ENCODE measurements at places on chromosomes 4 and X.

- DNase-seq = no peak
Observed at GRCh38 chr4:80213117-80213815, 16.0 kb downstream of the PRDM8 start.

GRCh38 chr4:3484057-3484973 lies 21.2 kb downstream of the DOK7 start:
- DNase-seq = no peak

DNA sequence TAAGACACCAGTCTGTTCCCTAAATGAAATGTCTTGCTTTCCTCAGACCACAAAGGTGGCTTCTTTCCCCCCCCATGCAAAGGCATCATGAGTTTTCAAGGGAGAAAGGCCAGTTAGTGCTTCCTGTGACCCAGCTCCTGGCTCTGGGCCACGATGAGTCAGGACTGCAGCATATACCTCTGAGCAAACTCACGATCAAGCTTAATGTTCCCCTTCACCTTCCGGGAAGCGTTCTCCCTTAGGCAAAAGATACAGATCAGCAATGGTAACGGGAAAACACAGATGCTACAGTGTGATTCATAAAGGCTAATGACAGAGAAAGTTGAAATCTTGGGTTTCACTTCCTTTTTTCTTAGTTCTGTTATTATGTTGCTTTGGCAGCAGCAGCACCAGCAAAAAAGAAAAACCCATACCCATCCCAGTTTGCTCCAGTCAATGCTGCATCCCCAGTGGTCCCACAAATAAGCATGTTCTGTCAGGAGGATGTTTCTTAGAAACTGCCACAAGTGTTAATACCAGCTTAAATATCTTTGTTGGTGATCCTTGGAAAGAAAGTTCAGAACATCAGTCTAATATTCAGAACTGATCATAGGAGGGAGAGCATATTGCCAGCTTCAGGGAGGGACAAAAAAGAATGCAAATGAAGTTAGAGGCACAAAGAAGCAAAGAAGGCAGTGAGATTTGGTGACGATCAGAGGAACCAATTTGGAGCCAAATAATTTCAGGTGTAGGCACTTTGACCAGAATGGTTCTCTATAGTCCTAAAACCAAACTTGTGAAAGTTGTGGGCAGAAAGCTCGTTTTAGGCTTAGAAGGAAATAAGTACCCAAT lies 41.2 kb downstream of the LONRF3 start:
- DNase-seq = peak; percentile 19

GRCh38 chr4:84644087-84644486 lies 61.2 kb downstream of the CDS1 start:
- DNase-seq = no peak

- no peak for DNase-seq
Observed at GRCh38 chr4:65789341-65789740, 119.1 kb upstream of the EPHA5 start.

DNA sequence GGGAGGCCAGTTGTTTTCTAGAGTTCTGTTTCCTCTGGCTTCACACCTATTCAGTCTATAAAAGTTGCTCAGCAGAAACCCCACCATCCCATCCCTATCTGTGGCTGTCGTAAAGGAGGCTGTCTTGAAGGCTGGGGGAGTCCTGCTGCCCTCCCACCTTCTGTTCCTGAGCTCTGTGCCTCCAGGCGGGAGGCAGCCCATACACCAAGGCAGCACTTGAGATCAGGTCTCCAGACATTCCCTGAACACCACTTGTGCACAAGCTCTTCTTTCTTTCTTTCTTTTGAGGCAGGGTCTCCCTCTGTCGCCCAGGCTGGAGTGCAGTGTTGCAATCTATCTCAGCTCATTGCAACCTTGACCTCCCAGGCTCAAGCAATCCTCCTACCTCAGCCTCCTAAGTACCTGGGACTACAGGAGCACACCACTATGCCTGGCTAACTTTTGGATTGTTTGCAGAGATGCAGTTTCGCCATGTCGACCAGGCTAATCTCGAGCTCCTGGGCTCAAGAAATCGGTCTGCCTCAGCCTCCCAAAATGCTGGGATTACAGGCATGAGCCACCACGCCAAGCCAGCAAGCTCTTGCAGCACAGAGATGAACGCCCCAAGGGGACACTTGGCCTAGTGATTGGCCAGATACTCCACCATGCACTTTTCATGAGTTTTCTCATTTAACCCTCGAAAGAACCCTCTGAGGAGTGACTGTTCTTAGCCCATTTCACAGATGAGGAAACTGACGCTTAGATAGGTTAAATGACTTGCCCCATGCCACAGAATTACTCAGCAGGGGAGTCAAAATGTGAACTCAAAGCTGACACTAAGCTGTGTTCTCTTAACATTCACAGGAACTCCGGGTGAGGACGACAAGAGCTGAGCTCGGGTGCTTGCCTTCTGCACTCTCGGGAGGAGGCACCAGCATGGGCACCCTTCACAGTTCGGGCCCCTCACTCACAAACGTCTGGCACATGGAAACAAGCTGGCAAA lies 55.8 kb upstream of the ENPP6 start:
- no peak for DNase-seq

GRCh38 chr4:36332782-36333131 lies 51.3 kb downstream of the DTHD1 start:
- DNase-seq = no peak

DNA sequence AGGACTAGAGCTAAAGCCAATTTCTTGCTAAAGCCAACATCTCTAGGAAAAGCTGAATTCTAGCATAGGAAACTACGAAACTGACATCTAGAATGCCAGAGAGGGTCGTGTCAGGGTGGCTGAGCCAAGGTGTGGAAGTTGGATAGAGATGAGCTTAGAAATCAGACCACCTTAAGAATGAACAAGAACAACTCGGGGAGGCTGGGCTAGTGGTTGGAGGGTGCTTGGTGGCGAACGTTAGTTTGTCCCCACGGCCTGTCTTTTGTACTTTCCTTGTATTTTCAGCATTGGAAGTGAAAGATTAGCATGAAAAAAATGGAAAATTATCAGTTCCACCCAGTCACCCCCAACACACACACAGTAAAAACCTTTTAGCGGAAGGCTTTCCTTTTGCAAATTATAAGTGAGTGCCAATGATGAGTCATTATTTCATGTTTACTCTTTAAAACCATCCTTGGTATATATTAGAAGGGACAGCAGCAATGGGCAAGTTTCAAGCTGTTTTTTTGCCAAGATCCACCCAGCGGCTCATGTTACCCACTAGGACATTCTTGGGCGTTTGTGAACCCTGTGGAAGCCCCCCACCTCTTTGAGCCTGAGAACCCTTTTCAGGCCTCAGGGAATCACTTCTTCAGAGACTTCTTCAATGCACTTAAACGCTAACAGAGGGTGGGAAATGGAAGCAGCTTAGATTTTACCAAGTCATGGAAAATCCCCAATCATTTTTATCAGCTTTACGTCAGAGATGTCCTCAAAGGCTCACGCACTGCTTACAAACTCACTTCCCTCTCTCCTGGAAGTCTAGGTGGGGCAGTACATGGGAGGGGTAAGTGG lies 4.9 kb upstream of the PPEF1 start:
- DNase-seq = no peak

GRCh38 chrX:133674726-133675470 lies 259.6 kb upstream of the GPC4 start:
- no peak for DNase-seq

DNA sequence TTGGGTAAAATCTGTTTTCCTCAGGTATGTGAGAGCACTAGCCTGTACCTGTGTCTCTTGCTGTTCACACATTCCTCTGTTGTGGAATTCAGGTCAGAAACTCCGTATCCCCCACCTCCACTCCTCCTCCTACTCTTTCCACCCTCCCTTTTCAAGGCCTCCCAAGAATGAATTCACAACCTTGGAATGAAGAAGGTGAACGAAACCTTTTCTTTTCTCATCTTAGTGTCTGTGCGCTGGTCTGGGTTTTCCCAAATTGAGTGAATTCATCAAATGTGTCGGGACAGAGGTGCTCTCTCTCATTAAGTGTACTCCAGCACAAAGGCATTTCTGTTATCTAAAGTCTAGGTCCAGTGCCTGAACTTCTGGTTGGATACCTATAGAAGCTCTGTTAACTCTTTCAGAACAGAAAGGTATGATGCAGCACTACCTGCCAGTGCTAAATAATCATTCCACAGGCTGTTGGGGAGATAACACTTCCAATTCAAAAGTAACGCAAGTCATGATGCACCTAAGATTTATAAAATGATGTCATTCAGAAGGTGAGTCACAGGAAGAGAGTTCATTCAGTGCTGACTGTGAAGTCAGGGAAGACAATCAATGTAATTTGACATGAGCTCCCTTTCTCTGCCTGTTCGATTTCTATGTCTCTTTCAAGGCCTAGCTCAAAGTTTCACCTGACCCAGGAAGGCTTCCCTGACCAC lies 41.9 kb downstream of the COL4A6 start:
- no peak for DNase-seq

- no peak for DNase-seq
Observed at GRCh38 chr4:122882857-122883735, 39.3 kb downstream of the NUDT6 start.

DNA sequence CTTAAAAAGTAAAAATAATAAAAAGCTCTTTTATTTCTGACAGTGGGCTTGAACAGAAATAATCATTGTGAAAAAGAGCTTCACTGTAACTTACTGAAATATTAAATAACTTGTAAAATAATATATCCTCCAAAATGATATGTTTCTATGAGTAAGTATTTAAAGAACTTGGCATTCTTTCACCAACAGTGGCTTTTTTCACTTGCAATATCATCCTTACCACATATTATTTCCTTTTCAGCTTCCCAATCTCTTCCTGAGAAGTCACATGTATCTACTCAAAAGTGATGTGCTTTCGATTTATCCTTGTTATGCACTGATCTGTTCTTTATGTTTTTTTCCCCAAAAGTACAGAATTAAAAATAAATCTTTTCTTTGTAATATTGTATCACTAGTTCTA lies 2.2 kb upstream of the PCDH18 start:
- DNase-seq = no peak

DNA sequence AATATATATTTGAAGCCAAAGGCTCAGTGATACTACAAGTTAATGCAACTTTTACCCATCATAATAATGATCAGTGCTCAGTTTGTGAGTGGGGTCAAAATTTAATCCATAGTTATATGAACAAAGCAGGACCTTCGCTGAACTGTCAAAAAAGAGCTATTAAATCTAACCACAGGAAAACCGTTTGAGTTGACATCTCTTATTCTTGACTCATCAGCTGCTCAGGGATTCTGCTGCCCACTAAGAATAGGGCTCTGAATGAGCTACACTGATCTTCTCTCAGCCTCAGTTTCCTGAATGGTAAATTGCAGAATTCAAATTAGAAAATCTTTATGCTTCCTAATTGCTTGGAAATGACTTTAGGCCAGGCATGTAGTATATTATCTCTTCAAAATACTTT lies 44.9 kb upstream of the NAP1L5 start:
- no peak for DNase-seq

GRCh38 chrX:82934980-82935379 lies 573.1 kb upstream of the POU3F4 start:
- no peak for DNase-seq

GRCh38 chr4:115711575-115711974 lies 598.2 kb upstream of the NDST4 start:
- no peak for DNase-seq

- no peak for DNase-seq
Observed at GRCh38 chr4:6606465-6607235, 31.7 kb downstream of the MAN2B2 start.

GRCh38 chr4:40662962-40663604 lies 33.4 kb upstream of the RBM47 start:
- DNase-seq = peak; percentile 64

GRCh38 chr4:153061971-153062370 lies 125.8 kb downstream of the FHDC1 start:
- no peak for DNase-seq

- DNase-seq = no peak
Observed at GRCh38 chr4:31183256-31183655, 463.1 kb downstream of the PCDH7 start.

DNA sequence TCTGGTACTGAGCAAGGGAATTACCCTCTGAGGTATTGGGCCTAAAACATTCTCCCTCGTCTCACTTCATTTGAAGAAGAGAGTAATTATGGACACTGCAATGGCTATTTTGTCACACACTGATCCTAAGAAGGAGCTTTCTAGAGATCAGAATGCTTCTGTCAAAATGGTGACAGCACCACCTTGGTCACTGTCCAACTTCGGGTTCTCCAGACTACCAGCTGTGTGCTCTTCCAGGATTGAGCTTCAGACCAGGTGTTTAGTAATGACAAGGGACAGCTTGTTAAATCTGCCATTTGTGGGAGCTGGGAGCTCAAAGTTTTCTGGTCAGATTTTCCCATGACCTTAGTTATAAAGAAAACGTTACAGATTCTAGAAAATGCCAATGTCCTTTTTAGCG lies 105.4 kb downstream of the POLA1 start:
- no peak for DNase-seq

DNA sequence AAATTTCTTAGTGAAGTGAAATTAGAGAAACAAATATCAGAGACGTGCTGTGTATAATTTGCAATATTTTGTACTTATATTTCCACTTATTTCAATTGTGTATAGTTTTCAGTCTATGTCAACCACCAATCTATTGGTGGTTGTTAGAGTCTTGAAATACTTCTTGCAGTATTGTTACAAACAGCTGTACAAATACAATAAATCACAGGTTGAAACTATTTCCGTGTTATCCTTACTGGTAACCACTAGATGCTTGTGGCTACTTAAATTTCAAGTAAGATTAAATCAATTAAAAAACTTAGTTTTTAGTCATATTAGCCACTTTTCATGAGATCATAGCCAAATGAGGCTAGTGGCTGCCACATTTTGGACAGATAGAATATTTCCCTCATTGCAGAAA lies 520.5 kb downstream of the GBA3 start:
- DNase-seq = no peak

DNA sequence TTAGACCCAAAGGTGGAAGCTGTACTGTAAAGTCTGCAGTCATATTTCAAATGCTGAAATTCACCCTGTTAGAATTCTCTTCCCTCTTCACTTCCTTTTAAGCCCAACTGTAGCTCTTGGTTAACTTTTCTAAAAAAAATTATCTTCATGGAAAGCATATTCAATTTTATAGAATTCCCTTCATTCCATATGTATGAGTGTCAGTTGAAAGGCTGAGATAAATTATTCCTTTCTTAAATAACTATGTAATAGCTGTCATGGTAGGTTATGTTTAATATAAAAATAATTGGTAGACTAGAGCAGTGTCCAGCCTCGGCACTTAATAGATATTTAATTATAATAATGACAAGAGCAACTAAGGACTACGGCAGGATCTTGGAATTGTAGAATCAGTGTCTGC lies 16.8 kb upstream of the ARSH start:
- no peak for DNase-seq

DNA sequence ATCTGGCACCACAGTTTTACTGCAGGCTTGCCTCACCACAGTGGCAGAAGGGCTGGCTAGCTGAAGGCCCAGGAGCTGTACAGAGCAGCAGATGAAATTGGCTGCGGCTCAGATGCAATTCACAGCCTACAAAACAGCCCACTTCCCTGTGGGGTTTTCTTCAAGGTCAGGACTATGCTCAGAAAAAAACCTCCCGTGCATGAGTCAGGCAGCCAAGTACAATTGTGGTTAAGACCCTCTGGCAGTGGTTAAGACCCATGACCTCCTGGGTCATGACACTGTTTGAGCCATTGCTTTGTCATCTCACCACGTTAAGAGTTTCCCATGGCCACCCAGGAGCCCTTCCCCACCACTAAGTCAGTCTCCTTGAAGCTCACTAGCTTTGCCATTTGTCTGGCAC lies 276.3 kb downstream of the HNRNPD start:
- no peak for DNase-seq

Data from amniotic stem cell (primary cell).